ENCODE measurements at places on chromosomes 11 and 22.

- DNase-seq: no peak
Observed at GRCh38 chr11:995044-995751, 41.3 kb downstream of the MUC6 start.

DNA sequence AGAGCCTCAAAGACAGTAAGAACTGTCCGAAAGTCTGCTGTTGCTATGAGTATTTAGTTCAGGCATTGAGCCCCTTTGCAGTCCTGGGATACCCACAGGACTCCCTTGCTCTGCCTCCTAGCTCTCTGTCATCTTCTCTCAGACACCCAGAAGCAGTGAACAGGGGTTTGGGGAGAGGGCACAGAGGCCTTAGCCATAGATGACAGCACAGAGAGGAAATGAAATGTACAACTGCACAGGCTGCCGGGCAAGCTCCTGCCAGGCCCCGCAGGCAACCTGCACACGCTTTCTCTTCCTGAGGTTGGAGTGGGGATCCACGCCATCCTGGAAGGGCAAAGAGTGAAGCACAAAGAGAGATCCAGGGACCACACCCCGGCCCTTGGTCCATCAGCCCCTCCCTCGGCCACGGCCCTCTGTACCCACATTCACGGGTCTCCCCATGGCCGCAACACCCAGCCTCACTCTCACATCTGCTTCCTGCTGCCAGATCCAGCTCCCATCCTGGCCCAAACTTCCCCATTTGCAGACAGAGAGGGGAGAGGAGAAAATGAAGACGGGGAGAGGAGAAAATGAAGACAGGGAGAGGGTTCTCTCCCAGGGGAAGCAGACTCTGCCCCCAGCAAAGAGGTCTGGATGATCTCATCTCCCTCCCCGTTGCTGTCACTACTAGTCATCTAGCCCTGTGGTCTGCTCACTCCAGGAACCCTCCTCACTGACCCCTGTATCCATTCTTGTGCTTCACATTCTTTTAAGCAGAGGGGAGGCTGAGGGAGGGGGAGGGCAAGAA is 40.7 kb downstream of the CD6 start:
- no peak for DNase-seq

DNA sequence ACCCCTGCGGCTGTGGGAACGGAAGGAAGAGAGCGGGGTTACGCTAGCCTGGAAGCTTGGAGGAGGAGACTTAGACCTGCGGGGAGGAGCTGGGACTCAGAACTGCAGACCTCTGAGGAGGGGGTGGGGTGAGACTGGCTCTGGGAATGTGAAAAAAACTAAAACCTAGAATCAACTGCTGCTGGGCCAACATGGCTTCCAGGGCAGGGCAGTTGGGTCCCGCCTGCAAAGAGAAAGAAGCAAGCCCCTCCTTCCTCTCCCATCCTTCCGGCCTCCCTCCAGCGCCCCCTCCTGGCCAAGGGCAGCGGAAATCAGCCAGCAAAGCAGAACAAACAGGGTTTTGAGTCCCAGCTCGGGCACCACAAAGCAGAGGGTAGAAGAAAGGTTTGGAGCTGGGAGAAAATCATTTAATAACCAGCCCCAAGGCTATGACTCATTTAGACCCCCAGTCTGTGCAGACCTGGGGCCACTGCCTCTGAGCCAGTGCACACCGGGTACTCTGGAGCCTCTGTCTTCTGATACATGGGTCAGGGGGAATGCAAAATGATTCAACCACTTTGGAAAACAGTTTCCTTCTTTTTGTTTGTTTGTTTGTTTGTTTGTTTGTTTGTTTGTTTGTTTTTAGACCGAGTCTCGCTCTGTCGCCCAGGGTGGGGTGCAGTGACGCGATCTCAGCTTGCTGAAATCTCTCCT is 7.3 kb upstream of the NCF4 start:
- DNase-seq: peak; percentile 52

- peak; percentile 84 for DNase-seq
Observed at GRCh38 chr11:33835143-33835878, 56.6 kb downstream of the LMO2 start.

DNA sequence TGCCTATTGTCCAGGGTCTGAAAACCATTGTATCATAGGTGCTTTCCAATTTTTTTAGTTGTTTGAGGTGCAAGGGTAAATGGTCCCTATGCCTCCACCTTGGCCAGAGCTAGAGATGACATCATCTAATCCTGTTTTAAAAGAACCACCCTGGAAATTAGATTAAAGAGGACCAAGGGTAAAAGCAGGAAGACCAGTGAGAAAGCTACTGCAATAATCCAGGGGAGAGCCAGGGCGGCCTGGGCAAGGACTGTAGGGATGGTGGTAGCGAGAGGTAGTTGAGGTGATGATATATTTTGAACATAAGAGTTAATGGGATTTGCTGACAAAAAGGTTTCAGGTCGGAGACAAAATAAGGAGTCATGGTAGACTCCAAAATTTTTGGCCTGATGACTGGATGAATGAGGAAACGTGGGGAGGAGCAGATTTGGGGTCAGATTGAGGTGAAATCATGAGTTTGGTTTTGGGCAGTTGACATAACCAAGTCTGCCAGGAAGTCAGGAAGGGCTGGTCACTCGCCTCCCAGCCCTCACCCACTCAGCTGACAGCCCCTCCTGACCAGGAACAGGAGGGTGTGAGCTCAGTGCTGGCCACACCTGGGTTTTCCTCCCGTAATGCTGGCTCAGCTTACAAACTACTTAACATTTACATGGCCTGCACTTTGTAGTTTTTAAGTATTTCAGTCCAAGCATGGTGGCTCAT is 23.0 kb downstream of the SCN4B start:
- DNase-seq: no peak

All from HFFc6 (cell line).